ENCODE measurements at places on chromosomes 16 and 17.

- peak; percentile 40 for DNase-seq
These were observed 650 bp downstream of the ATP6V0A1 start for GRCh38 chr17:42459256-42459800.

- DNase-seq: no peak
These were observed 29.0 kb upstream of the SSTR2 start for GRCh38 chr17:73135766-73136165.

- peak; percentile 78 for DNase-seq
These were observed 655 bp downstream of the HIRIP3 start for GRCh38 chr16:29994600-29995323.

DNA sequence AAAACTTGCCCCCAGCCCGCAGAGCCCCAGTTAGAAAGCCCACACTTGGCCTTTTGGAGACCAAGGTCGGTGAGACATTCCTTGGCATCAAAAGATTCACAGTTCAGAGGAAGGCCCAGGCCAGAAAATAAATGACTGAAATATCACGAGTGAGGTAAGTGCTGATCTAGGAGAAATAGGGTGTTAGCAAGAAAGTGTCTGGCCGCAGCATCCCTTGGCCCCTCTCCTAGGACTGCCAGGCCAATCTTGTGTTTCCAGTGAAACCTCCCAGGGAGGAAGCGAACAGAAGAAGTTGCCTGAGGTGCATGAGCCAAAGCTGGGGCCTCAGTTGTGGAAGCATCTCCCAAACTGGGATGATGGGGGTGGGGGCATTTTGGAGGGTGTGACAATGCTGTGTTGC lies 22.5 kb upstream of the NSMCE1 start:
- DNase-seq: no peak

DNA sequence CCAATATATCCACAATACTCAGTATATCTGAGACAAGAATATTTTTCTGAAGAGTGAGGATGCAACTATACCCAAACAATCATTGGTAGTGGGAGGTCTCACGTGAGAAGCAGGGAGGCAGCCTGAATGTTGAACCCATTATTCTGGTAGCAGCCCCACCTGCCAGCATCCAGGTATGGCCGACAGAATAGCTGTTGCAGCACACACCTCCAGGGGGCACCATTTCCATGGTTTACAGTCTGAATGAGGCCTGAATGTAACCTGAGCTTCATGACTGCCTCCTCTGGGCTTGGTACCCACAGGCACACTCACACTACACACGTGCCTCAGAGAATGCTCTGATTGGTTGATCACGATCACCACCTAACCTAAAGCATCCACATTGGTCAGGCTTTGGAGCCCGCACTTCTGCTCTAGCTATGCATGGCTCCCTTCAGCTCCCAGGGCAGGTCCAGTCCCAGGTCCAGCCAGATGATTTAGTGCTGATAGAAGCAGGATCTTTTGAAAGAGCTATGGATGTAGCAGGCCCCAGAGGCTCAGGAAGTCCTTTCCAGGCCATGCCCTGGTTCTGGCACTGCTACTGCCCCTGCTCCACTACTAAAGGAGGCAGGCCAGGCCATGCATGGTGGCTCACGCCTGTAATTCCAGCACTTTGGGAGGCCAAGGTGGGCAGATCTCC lies 11.0 kb upstream of the CBFB start:
- peak; percentile 90 for DNase-seq

DNA sequence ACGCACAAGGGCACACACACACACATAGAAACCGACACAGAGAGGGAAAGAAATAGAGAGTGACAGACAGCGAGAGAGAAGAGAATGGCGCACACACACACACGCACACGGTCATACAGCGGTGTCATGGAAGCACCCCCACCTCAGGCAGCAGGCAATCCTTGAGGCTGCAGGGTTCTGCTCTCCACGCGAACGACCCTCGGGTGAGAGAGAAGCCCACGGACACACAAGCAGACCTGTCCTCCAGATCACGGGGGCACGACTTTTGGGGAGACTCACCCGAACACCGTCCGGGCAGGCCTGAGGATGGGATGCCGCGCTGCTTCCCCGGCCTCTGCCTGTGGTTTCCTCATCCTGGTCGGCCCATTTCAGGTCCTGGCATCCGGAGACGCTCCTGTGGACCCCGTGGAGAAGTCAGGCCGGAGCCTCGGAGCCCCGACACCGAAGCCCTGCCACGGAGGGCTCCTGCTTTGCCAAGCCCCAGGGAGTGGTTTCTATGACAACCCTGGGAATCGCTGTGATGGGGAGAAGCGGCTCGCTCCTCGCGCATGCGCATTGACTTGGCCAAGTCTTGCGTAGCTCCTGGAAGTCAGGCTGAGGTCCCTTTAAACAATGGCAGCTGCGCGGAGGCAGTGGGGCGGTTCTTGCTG lies 118.2 kb upstream of the KCNJ18 start:
- DNase-seq: peak; percentile 51
